ENCODE measurements at places on chromosomes 2 and 18. TPM values are rescaled to one million over a fixed set of nuclear protein-coding genes. Genes with fewer than 3 reads are reported as not detected.

ALK gene
- total RNA-seq, result not detected

FBXO41 gene
- 1.3 TPM for total RNA-seq

ABCB11 gene
- 0.03 TPM for total RNA-seq

OSBPL6 gene
- total RNA-seq, result 5.5 TPM

DUSP19 gene
- 8.6 TPM for total RNA-seq

SERPINB11 gene
- not detected for total RNA-seq

CPO gene
- not detected for total RNA-seq

EPHA4 gene
- total RNA-seq, result 72.6 TPM

RFTN2 gene
- 3.5 TPM for total RNA-seq

GALNT1 gene
- total RNA-seq, result 46.6 TPM

SERPINE2 gene
- total RNA-seq, result 91.5 TPM

IL37 gene
- total RNA-seq, result not detected

OTX1 gene
- total RNA-seq, result not detected

MOGAT1 gene
- total RNA-seq, result 0.24 TPM

ACMSD gene
- not detected for total RNA-seq

ST8SIA3 gene
- total RNA-seq, result 0.35 TPM

ME2 gene
- 63.8 TPM for total RNA-seq

APLF gene
- 6.5 TPM for total RNA-seq

FHL2 gene
- 467 TPM for total RNA-seq

LYPD1 gene
- 3.3 TPM for total RNA-seq

TRIM43 gene
- total RNA-seq, result not detected

TTL gene
- 54.1 TPM for total RNA-seq

UPP2 gene
- total RNA-seq, result not detected

PIEZO2 gene
- 0.46 TPM for total RNA-seq

NT5C1B gene
- not detected for total RNA-seq

RGPD3 gene
- 0.08 TPM for total RNA-seq

UGT1A5 gene
- total RNA-seq, result not detected

SPDYA gene
- 0.92 TPM for total RNA-seq

GLI2 gene
- 1.8 TPM for total RNA-seq

Data from cardiac septum (tissue), 1 donor.